ENCODE measurements at places on chromosomes 5 and 9.

- H3K36me3 ChIP-seq, result peaks cover 27% of the 10 kb centered on the region
- H3K27me3 ChIP-seq, result no peaks in the 10 kb centered on the region
- no peak overlapping the region for H3K4me3 ChIP-seq
Observed at GRCh38 chr9:116697362-116697761, 10.3 kb downstream of the TRIM32 start.

GRCh38 chr5:61264273-61264661 is 67.8 kb upstream of the ZSWIM6 start:
- no peaks in the 10 kb centered on the region for H3K27me3 ChIP-seq
- no peaks in the 10 kb centered on the region for H3K36me3 ChIP-seq
- peaks cover 8% of the 10 kb centered on the region for H3K4me1 ChIP-seq
- H3K4me3 ChIP-seq, result no peak overlapping the region

- peaks cover 100% of the 10 kb centered on the region for H3K27me3 ChIP-seq
- H3K4me3 ChIP-seq, result no peak overlapping the region
- DNase-seq, result no peak
- no peaks in the 10 kb centered on the region for H3K4me1 ChIP-seq
- no peaks in the 10 kb centered on the region for H3K36me3 ChIP-seq
Observed at GRCh38 chr5:169222934-169223594, 77.9 kb downstream of the SLIT3 start.

GRCh38 chr5:96187309-96188027 is 225.8 kb upstream of the ELL2 start:
- H3K4me3 ChIP-seq, result no peak overlapping the region
- no peak overlapping the region for H3K27ac ChIP-seq
- H3K27me3 ChIP-seq, result no peaks in the 10 kb centered on the region
- peaks cover 14% of the 10 kb centered on the region for H3K4me1 ChIP-seq
- H3K36me3 ChIP-seq, result no peaks in the 10 kb centered on the region

- no peak overlapping the region for H3K4me3 ChIP-seq
- DNase-seq, result no peak
- no peak overlapping the region for H3K27ac ChIP-seq
- H3K4me1 ChIP-seq, result peaks cover 7% of the 10 kb centered on the region
- H3K36me3 ChIP-seq, result no peaks in the 10 kb centered on the region
Observed at GRCh38 chr5:126536874-126537273, 58.1 kb downstream of the ALDH7A1 start.

GRCh38 chr5:152932621-152933020 is 527.5 kb upstream of the NMUR2 start:
- H3K27me3 ChIP-seq, result no peaks in the 10 kb centered on the region
- peaks cover under 1% of the 10 kb centered on the region for H3K36me3 ChIP-seq
- DNase-seq, result no peak
- no peak overlapping the region for H3K4me3 ChIP-seq
- no peak overlapping the region for H3K27ac ChIP-seq

DNA sequence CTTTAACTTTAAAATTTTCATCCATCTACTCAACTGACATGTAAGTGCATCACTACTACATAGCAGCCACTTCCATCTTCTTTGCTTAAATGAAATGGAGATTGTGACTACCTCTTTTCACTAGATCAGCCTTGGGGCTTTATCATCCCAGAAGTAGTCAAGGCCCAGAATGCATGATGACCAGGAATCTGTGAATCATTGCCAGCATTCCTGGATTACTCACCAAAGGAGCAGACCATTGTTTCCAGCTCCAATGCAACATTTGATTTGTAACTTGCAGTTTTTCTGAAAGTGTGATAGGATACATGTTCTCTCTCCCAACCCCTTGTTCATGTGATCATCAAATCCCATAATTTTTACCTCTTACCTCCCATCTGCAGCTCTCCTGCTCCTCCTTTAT is 65.1 kb downstream of the PLPPR1 start:
- peaks cover 3% of the 10 kb centered on the region for H3K27me3 ChIP-seq
- no peak overlapping the region for H3K4me3 ChIP-seq
- H3K4me1 ChIP-seq, result peaks cover 31% of the 10 kb centered on the region
- H3K36me3 ChIP-seq, result peaks cover 2% of the 10 kb centered on the region

- H3K36me3 ChIP-seq, result no peaks in the 10 kb centered on the region
- no peak for DNase-seq
- H3K4me3 ChIP-seq, result no peak overlapping the region
- no peak overlapping the region for H3K27ac ChIP-seq
- H3K4me1 ChIP-seq, result peaks cover 11% of the 10 kb centered on the region
Observed at GRCh38 chr9:113721856-113722255, 154.3 kb upstream of the ZNF618 start.

- H3K4me1 ChIP-seq, result peaks cover 5% of the 10 kb centered on the region
- no peak for DNase-seq
Observed at GRCh38 chr5:57386958-57387357, 95.7 kb downstream of the ACTBL2 start.

GRCh38 chr5:123181394-123181801 is 92.4 kb downstream of the PRDM6 start:
- H3K4me3 ChIP-seq, result no peak overlapping the region
- H3K27ac ChIP-seq, result no peak overlapping the region
- no peaks in the 10 kb centered on the region for H3K4me1 ChIP-seq
- H3K27me3 ChIP-seq, result no peaks in the 10 kb centered on the region

DNA sequence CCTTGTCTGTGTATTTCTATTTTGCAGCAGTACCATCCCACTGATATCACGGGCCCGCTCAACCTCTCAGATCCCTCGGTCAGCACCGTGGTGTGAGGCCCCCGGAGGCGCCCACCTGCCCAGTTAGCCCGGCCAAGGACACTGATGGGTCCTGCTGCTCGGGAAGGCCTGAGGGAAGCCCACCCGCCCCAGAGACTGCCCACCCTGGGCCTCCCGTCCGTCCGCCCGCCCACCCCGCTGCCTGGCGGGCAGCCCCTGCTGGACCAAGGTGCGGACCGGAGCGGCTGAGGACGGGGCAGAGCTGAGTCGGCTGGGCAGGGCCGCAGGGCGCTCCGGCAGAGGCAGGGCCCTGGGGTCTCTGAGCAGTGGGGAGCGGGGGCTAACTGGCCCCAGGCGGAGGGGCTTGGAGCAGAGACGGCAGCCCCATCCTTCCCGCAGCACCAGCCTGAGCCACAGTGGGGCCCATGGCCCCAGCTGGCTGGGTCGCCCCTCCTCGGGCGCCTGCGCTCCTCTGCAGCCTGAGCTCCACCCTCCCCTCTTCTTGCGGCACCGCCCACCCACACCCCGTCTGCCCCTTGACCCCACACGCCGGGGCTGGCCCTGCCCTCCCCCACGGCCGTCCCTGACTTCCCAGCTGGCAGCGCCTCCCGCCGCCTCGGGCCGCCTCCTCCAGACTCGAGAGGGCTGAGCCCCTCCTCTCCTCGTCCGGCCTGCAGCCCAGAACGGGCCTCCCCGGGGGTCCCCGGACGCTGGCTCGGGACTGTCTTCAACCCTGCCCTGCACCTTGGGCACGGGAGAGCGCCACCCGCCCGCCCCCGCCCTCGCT is 1.9 kb downstream of the LRRC26 start:
- peaks cover 69% of the 10 kb centered on the region for H3K27me3 ChIP-seq
- H3K36me3 ChIP-seq, result no peaks in the 10 kb centered on the region
- peak; percentile 64 for DNase-seq
- H3K4me3 ChIP-seq, result peak overlapping the region; percentile 49
- H3K4me1 ChIP-seq, result peaks cover 6% of the 10 kb centered on the region
- H3K27ac ChIP-seq, result no peak overlapping the region

DNA sequence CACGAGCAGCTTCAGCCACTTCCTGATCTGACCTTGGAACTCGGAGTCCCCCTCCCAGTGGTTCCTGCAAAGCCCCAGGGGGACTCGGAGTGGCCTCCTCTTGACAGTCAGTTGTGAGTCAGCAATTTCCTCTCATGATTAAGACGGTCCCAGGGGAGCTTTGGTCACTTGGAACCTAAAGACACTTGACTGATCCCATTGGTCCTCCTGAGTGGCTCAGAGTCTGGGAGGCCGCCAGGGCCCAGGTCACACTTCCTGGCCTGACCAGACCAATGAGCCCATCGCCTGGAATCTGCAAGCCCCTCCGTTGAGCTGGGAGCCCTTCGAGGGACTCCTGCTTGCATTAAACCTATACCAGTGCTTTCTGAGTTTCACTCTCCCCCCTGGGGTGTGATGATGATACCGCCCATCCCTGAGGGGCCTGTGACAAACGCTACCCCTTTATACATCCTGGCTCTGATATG is 29.1 kb downstream of the TSPAN17 start:
- no peaks in the 10 kb centered on the region for H3K36me3 ChIP-seq
- peaks cover 8% of the 10 kb centered on the region for H3K27me3 ChIP-seq
- H3K27ac ChIP-seq, result no peak overlapping the region
- H3K4me3 ChIP-seq, result no peak overlapping the region
- DNase-seq, result no peak
- peaks cover 33% of the 10 kb centered on the region for H3K4me1 ChIP-seq

- H3K4me1 ChIP-seq, result peaks cover 12% of the 10 kb centered on the region
- H3K4me3 ChIP-seq, result no peak overlapping the region
- no peak overlapping the region for H3K27ac ChIP-seq
- DNase-seq, result no peak
- no peaks in the 10 kb centered on the region for H3K27me3 ChIP-seq
- no peaks in the 10 kb centered on the region for H3K36me3 ChIP-seq
Observed at GRCh38 chr5:59842999-59843398, 50.5 kb downstream of the PDE4D start.

- no peaks in the 10 kb centered on the region for H3K27me3 ChIP-seq
- H3K4me1 ChIP-seq, result peaks cover 7% of the 10 kb centered on the region
- no peak overlapping the region for H3K27ac ChIP-seq
- no peaks in the 10 kb centered on the region for H3K36me3 ChIP-seq
Observed at GRCh38 chr5:143564417-143564816, 160.9 kb upstream of the NR3C1 start.

- H3K27ac ChIP-seq, result no peak overlapping the region
- no peaks in the 10 kb centered on the region for H3K4me1 ChIP-seq
- H3K4me3 ChIP-seq, result no peak overlapping the region
- no peaks in the 10 kb centered on the region for H3K36me3 ChIP-seq
- no peaks in the 10 kb centered on the region for H3K27me3 ChIP-seq
Observed at GRCh38 chr5:149603210-149603609, 21.9 kb downstream of the ARHGEF37 start.

DNA sequence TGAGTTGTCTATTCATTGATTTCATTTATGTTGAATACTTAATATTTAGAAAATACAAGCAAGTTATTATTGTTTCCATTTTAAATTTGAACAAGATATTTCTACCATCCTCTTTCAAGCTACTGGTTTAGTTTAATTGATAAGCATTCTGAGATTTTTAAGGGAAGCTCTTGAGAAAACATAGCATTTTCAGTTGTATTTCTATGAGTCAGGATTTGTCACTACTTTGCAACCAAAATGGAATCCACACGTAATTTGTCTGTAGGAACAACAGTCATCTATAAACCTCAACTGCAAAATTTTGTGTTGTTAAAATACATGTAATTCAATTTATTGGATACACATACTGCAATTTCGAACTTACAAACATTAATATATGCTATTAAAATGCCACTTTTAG is 74.0 kb downstream of the PRR16 start:
- peaks cover 19% of the 10 kb centered on the region for H3K4me1 ChIP-seq
- H3K36me3 ChIP-seq, result no peaks in the 10 kb centered on the region
- H3K27ac ChIP-seq, result no peak overlapping the region
- no peak for DNase-seq

DNA sequence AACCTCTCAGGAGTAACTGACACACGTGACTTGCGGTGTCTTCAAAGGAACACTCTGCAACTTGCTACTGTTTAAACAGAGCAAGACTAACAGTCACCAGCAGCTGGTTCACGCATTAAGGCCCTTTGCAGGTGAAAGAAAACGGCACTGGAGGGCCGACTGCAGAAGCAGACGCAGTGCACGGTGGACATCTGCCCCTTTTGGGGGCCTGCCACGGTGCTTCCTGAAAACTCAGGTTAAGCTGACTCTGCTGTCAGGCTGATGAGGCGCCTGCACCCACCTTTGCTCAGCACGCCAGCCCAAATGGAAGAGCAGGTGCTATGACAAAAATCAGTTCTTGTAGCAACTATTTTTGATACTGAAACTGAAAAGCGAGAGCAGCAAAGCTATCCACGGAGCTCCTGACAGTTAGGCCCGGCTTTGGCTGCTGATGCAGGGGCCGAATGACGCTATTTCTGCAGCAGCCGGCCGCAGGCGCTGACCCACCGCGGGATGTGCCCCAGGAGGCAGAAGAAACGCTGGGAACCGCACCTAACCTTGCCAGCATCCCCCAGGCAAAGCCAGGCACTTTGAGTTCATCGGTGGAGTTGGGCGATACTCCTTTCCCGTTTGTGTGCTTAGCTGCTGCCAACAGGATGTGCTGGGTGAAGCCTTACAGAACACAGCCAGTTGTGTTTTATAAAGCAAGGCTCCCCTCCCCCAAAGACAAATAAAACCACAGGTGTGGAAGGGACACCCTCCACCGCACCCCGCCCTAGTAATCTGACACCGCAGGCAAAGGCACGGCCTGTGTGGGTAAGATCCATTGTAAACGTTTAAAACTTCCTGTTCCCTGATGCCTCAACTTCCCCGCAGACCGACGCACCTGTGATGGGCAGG is 21.1 kb upstream of the TERT start:
- H3K4me3 ChIP-seq, result peak overlapping the region; percentile 33
- H3K27me3 ChIP-seq, result no peaks in the 10 kb centered on the region
- peaks cover 22% of the 10 kb centered on the region for H3K36me3 ChIP-seq
- H3K27ac ChIP-seq, result peak overlapping the region; percentile 96
- peaks cover 33% of the 10 kb centered on the region for H3K4me1 ChIP-seq

- no peak overlapping the region for H3K4me3 ChIP-seq
- peak; percentile 27 for DNase-seq
- 0 out of 2 replicates have a peak overlapping the region, but pooled peaks have one; percentile 13 for H3K27ac ChIP-seq
- peaks cover 6% of the 10 kb centered on the region for H3K4me1 ChIP-seq
- peaks cover 15% of the 10 kb centered on the region for H3K27me3 ChIP-seq
- peaks cover 36% of the 10 kb centered on the region for H3K36me3 ChIP-seq
Observed at GRCh38 chr5:157740229-157740610, 3.3 kb upstream of the LSM11 start.

DNA sequence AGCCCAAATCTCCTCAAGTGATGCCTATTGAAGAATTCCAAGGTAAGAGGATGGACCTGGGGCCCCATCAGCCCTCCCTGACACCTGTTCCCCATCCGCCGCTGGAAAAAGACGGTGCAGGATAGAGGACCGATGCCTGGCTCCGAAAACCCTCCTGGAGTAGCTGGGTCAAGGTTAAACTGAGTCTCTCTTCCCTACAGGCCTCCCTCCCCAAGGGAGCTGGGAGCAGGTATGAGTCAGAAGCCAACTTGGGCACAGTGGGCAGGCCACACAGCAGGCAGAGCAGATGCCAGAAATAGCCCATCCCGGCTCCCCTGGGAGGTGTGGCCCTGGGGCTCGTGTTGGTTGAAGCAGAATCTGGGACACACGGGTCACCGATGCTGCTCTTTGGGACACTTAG is 75.6 kb downstream of the NTNG2 start:
- no peak for DNase-seq

- no peaks in the 10 kb centered on the region for H3K36me3 ChIP-seq
- no peak overlapping the region for H3K4me3 ChIP-seq
- DNase-seq, result no peak
- peaks cover 3% of the 10 kb centered on the region for H3K27me3 ChIP-seq
Observed at GRCh38 chr5:159341906-159342310, 11.6 kb upstream of the IL12B start.

GRCh38 chr5:15683332-15683731 is 183.4 kb downstream of the FBXL7 start:
- H3K4me1 ChIP-seq, result peaks cover 48% of the 10 kb centered on the region
- no peak overlapping the region for H3K4me3 ChIP-seq
- no peak overlapping the region for H3K27ac ChIP-seq
- peak; percentile 73 for DNase-seq
- H3K27me3 ChIP-seq, result no peaks in the 10 kb centered on the region

Data from WTC11 (cell line).